ENCODE measurements at places on chromosomes 3 and 15.
A peak's percentile ranks its signal among the peaks of the same experiment; 100 is the strongest.

- DNase-seq: no peak
Measured at GRCh38 chr3:152300029-152300731, 31.5 kb downstream of the MBNL1 start.

- no peak for DNase-seq
Measured at GRCh38 chr3:10852066-10852808, 36.2 kb downstream of the SLC6A11 start.

GRCh38 chr3:105369500-105370371 is 3.0 kb downstream of the ALCAM start:
- peak; percentile 2 for DNase-seq

GRCh38 chr3:149376718-149377407 is 586 bp downstream of the TM4SF1 start:
- DNase-seq: no peak

GRCh38 chr3:32493437-32494414 is 8.9 kb downstream of the CMTM6 start:
- DNase-seq: no peak

GRCh38 chr15:64490598-64491259 is 30.4 kb downstream of the ZNF609 start:
- no peak for DNase-seq

DNA sequence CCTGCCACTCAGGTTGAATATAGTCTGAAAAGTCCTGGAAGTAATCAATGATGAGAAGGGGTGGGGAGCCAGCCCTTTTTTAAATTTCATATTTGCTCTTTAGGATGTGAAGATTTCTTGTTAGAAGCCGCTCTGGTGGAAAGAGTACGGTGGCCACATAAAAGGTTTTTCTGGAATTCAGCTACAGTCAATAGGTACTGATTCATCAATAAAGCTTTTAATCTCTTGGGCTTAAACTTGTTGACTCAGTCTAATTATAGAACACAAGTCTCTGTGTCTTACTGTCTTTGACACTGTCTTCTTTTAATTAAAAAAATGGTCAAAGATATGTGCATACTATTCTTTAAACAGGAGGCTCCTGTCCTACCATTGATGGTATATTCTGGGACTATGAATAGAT is 99.9 kb upstream of the TP63 start:
- no peak for DNase-seq

DNA sequence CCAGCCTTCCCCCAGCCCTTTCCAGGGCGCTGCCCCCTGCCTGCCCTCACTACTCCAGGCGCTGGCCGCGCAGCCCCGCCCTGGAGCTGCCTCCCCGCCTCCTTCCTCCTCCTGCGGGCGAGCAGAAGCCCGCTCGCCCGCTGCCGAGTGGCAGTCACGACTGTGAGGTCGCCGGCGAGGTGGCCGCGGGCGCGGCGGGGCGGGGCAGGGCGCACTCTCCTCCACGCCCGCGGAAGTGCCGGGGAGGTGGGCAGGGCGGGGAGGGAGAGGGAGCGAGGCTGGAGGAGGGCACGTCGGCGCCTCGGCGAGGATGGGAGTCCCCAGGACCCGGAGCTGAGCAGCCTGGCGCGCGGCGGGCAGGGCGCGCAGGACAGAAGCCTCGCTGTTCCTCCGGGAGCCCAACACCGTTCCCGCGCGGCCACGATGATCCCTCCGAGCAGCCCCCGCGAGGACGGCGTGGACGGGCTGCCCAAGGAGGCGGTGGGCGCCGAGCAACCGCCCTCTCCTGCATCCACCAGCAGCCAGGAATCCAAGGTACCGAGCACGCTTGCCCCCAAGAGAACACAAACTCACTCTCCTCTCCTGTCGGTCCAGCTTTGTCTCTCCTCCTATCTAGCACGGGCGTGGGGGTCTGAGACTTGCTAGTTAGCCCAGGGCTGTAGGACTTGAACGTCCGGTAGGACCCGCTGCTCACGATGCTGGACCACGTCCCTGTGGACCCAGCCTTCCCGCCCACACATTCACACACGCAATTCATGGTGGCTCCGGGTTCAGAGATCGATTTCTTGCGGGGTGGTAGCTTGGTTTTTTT is at the start of gene STAC:
Gene STAC (plus strand): TSS at position 284 of the 811 bp plus-strand sequence. CDS start 140 bp downstream, at position 424.
- no peak for DNase-seq

DNA sequence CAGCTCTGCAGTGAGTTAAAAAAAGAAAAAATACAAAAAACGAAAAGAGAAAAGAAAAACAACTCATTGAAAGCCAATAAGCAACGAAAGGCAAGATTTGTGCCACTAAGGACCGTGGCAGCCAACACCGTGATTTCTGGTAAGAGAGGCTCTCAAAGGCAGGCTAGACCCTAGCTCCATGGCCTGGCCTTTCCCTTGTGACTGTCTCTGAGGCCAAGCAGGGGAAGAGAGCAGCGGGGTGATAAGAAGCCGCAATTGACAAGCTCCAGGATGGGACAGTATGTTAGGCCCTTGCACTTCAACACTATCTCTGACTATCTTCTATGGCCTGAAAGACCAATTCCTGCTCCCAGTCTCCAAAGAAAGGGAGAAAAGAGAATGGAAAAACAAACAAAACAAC is 12.4 kb downstream of the APOD start:
- no peak for DNase-seq

- DNase-seq: no peak
Measured at GRCh38 chr3:85495602-85496001, 536.8 kb downstream of the CADM2 start.

GRCh38 chr15:41794081-41794480 is 19.8 kb downstream of the MAPKBP1 start:
- no peak for DNase-seq

- DNase-seq: no peak
Measured at GRCh38 chr3:177928172-177928873, 607.9 kb upstream of the KCNMB2 start.

DNA sequence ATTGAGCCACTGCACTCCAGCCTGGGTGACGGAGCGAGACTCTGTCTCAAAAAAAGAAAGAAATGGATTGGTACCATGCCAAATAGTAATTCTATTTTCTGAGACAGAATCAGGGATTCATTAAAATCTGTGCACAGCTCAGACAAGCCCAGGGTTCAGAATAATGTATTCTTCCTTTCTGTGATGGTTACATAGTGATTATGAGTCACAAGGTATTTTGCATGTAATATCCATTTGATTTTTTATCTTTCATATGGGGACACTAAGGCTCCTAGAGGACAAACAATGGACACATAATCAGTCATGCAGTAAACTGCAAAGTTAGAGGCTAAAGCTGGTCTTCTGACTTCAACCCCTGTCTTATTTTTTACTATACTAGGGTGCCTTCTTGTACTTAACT is 156.8 kb upstream of the COL8A1 start:
- no peak for DNase-seq

DNA sequence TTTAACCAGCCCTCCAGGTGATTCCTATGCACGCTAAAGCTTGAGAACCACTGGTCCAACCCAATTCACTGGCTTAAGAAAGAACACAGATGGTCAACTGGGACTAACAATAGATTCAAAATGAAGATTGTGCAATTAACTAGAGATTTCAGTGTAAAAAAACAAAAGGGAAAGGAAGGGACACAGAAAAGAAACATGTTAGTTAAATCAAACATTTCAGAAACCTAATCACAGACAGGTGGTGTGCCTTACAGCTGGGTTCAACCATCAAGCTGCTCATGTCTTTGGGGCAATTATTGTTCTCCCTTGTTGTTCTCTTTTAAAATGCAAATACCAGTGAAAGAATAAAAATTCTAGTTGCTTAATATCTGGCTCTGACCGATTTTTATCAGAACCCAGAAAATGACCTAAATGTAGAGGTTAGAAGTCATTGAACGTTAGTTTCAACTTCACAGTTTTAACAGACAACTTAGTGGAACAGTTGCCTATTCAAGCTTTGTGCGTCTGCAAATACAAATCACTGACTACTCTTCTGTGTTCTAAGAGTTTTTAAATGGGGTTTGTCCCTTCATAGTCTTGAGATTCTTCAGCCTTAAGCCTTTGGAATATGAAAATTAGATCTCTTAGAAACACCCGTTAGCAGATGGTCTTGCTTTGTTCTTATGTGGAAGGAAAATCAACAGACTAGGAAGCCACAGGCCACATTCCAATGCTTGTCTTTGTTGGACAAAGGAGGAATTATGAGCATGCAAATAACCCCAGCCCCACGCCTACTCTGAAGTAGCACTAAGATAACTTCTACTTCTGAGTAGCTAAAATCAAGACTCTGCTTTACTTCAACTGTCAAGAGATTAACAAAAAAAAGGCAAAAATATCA is 223.4 kb downstream of the ATP8B4 start:
- no peak for DNase-seq

GRCh38 chr3:128806588-128806987 is 72.8 kb upstream of the ACAD9 start:
- DNase-seq: no peak

DNA sequence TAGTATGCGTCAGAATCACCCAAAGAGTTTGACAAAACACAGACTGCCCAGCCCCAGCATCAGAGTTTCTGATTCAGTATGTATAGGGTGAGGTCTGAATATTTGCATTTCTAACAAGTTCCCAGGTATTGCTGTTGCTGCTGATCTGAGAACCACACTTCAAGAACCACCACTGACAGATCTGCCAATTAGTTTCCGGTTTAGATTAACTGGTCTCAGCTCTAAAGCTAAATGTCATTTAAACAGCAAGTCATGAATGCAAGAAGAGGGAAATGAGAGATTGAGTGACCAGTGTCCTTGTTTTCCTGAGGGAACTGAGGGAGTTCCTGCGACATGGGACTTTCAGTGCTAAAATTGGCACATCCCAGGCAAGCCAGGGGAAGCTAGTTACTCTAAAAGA is 305.0 kb downstream of the ZNF385D start:
- no peak for DNase-seq

- DNase-seq: no peak
Measured at GRCh38 chr15:39574427-39574826, 6.5 kb upstream of the THBS1 start.

DNA sequence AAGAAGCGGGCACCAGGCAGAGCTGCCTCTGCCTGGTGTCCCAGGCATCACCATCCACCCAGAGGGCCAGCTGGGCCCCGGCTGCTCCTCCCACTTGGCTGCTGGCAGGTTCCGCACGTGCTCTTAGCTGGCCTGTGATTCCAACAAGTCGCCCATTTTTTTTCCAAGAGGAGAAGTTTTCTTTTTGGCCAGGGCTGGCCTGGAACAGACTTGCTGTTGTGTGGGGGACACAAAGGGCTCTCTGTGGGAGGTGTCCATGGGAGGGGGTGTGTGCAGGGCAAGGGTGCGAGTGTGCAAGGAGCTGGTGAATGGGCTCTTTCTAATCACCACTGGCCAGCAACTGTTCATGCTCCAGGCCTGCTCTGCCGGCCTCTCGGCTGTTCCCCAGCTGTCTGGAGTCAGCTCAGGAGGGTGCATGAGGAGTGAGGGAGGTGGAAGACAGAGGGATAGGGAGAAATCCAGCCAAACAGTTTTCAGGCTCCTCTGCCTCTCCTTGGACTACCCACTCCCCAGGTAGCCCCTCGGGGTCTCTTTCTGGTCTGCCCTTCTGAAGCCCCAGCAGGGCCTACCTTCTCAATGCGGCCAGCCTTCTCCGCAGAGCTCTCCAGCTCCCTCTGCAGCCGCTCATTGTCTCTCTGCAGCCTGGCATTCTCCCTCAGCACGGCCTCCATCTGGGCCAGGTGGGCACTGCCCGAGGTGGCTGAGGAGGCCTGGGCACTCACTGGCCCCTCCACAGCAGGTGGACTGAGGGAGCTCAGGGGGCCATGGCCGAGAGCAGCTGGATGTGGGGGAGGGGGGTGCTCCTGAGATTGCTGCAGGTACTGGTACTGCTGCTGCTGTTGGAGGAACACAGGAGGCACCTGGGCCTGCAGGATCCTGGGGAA is 7.1 kb downstream of the AMOTL2 start:
- no peak for DNase-seq

DNA sequence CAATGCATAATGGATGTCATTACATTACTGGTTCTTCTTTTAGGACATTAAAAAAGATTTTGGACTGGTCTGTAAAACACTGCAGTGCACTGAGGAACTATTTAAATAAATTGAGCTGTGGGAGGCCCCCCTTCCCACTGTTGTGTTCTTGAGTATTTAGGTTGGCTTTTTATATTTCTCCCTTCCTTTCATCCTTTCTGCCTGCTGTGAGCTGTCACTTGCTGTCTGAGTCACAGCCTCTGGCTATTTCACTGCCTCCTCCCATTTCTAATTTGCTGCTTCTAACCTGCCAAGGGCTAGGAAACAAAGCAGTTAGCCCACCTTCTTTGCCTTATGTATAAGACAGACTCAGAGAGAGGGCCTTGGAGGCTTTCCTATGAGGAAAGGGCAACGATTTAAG is 89.0 kb upstream of the FNDC3B start:
- DNase-seq: no peak

DNA sequence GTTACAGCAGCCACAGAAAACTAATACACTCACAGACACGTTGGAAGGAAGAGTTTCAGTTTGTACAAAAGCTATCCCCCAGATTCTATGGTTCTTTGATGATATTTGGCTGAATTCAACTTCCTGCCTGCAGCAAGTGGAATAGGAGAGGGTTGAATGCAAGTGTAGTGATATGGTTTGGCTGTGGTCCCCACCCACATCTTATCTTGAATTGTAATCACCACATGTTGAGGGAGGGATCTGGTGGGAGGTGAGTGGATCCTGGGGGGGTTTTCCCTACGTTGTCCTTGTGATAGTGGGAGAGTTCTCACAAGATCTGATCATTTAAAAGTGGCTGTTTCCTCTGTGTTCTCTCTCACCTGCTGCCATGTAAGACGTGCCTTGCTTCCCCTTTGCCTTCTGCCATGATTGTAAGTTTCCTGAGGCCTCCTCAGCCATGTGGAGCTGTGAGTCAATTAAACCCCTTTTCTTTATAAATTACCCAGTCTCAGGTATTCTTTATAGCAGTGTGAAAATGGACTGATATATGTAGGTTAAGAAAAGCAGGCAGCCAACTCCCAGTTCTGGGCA is 29.8 kb downstream of the NMNAT3 start:
- no peak for DNase-seq

GRCh38 chr15:95716708-95717107 is 613.8 kb upstream of the NR2F2 start:
- DNase-seq: no peak

- no peak for DNase-seq
Measured at GRCh38 chr15:29127506-29128430, 141.9 kb downstream of the NSMCE3 start.

- DNase-seq: no peak
Measured at GRCh38 chr15:44801364-44801763, 65.0 kb downstream of the TRIM69 start.
